ENCODE measurements at places on chromosomes 11 and 22. TPM values are rescaled to one million over a fixed set of nuclear protein-coding genes. Genes with fewer than 3 reads are reported as not detected.

DNA sequence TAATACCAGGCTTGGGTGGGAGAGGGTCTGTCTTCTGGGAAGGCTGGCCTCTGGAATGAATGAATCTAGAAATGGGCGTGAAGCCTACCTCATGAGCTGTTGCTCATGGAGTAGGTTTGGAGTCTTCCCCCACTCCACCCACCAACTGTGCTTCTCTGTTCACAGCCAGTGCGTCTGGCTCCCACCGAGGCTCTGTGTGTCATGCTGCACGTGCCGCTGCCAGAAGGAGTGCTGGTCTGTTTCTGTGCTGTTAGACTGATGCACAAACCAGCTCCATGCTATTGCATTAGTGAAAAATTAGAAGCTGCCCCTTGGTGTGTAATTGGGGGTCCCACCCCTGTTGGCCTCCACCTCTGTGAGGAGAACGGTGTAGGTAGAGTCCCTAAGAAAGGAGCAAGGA lies 132.3 kb upstream of the PARVA start:
- DNase-seq, result peak; percentile 64

- no peak for DNase-seq
Measured at GRCh38 chr11:110349138-110349996, 53.0 kb upstream of the RDX start.

Gene OR52N4
- total RNA-seq, result not detected

DNA sequence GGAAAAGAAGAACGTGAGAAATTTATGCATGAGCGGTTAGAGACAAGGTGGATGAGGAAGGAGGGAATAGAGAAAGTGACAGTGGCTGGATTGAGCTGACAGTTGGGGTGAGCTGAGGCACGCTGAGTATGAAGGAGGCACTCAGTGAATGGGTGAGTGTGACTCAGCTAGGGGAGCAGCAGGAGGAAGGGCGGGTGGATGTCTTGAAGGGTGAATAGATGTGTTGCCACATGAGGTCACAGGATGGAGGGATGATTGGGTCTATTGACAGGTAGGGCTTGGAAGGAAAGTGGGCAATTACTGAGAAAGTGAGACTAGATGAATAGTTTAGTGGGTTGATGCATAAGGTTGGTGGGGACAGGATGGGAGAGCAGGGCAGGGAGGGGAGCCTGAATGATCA lies 8.0 kb downstream of the IFITM10 start:
- DNase-seq, result no peak

DNA sequence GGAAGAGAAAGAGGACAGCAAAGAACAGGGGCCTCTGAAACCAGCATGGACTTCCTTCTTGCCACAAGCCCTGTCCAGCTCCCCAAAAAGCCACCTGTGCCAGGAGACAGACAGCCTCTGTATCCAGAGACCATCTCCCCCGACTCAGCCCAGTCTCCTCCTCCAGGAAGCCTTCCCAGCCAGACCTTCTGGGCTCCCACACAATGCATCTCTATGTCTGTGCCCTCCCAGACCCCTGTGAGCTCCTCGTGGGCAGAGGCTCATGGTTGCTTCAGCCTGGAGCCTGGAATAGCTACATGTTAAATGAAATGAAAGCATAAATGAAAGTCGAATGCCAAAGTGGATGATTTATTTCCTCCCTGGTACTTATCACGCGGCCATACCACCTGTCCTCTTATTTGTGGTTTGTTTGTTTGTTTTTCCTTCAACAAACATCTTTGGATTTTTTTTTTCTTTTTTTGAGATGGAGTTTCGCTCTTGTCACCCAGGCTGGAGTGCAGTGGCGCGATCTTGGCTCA lies 7.3 kb upstream of the ARAP1 start:
- DNase-seq, result no peak

GRCh38 chr11:84866922-84867321 lies 760.2 kb downstream of the DLG2 start:
- no peak for DNase-seq

DNA sequence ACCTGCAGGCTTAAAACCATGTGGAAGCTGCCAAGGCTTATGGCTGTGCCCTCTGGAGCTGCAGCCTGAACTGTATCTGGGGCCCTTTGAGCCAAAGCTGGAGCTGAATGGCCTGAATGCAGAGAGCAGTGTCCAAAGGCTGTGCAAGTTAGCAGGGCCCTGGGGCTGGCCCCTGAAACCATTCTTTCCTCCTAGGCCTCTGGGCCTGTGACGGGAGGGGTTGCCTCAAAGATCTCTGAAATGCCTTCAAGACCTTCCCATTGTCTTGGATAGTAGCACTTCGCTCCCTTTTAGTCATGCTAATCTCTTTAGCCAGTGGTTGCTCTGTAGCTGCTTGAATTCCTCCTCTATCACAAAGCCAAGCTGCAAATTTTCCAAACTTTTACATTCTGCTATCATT lies 12.8 kb upstream of the IFTAP start:
- DNase-seq, result no peak

DNA sequence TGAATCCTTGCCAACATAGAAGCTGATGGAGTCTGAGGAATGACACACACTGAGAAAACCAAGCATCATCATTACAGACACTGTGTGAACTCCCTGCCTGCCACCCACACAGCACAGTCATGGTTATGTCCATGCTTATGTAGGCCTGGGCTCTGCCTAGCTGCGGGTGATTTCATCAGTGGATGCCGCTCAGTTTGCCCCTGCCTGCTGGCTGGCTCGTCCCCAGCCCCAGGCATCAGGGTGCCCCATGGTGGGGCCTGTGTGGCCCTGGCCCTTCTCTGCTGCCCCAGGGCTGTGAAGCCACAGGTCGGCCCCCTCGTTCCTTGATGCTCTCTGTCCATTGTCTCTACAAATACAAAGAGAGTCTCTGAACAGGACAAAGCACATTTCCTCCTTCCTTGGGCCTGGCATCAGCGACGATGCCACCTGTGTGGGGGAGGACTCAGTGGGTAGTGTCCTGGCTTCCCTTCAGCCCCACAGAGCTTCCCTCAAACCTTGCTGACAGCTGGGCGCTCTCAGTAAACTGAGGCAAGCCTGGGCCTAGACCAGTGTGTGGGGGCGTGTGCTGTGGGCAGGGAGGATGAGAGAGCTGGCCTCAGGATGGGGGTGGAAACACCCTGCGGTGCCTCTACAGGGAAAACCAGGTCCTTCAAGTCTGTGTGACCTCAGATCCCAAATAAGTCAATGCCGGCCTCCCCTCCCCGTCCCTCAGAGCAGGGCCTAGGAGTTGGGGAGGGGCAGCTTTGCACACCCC lies 20.0 kb upstream of the TUB start:
- no peak for DNase-seq

DNA sequence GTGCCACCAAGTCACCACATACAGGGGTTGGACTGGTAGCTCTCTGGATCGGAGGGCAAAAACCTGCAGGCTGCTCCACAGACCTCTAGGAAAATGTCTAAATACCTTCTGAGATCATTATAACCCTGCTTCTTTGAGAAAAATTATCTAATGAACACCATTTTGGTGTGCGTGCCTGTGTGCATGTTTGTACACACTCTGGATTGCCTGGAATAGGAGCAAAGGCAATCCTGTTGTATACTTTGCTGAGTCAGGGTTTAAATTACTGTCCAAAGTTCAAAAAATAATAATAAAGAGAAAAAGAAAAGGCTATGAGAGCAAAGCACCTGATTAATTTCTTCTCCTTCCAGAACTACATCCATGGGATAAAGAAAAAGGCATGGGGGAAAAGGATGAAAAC lies 11.0 kb downstream of the JAML start:
- DNase-seq, result no peak

All from right cardiac atrium (tissue), 5 donors.